CD4-positive, alpha-beta T cell (primary cell): ENCODE measurements at places on chromosomes 5 and 9. TPM values are rescaled to one million over a fixed set of nuclear protein-coding genes. Genes with fewer than 3 reads are reported as not detected.

DNA sequence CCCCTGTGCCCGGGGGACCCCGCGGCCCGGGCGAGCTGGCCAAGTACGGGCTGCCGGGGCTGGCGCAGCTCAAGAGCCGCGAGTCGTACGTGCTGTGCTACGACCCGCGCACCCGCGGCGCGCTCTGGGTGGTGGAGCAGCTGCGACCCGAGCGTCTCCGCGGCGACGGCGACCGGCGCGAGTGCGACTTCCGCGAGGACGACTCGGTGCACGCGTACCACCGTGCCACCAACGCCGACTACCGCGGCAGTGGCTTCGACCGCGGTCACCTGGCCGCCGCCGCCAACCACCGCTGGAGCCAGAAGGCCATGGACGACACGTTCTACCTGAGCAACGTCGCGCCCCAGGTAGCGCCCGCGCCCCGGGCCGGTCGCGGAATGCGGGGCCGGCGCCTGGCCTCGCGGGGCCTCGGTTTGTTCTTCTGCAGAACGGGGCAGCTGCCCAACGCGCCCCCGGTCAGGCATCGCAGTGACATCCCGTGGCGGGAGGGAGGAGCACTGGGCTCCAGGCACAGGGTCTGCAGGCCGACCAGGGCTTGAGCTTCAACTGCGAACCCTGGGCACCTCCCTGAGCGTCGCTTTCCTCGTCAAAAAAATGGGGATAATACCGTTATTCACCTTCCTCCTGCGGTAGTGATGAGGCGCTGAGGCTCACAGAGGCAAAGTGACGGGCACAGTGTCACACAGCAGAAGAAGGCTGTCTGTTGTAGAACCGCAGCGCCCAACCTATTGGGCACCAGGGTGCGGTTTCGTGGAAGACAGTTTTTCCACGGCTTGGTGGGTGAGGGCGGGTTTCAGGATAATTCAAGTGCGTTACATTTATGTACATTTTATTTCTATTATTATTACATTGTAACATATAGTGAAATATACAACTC is 777 bp downstream of the ENDOG start:
- peak; percentile 39 for DNase-seq

GRCh38 chr9:136769710-136770191 is 5.4 kb upstream of the LCN15 start:
- peak; percentile 49 for DNase-seq

DNA sequence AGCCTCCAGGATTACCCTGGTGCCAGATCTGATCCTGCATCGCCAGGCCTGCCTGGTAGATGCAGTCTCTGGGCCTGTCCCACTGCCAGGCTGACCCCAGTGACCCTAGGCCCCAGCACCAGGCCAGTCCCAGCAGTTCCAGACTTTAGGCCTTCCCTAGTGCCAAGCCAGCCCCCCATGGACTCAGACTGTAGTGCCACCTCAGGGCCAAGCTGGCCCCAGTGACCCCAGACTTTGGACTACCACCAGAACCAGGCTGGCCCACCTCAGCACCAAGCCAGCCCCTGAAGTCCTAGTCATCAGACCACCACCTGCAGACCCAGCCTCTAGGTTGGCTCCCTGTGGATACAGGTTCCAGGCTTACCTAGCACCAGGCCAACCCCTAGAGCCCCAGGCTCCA is 142.5 kb downstream of the PJA2 start:
- DNase-seq: no peak

The PLPP7 gene
- total RNA-seq: not detected

The TLX3 gene
- total RNA-seq: not detected

- no peak for DNase-seq
Measured at GRCh38 chr9:16575142-16575985, 295.1 kb downstream of the BNC2 start.

The ATP10B gene
- not detected for total RNA-seq

- DNase-seq: peak; percentile 76
Measured at GRCh38 chr9:137156567-137157375, 13.1 kb downstream of the LRRC26 start.

The APBA1 gene
- 0.47 TPM for total RNA-seq

- DNase-seq: no peak
Measured at GRCh38 chr5:126274076-126274762, 149.0 kb upstream of the GRAMD2B start.

The CACFD1 gene
- 3.8 TPM for total RNA-seq

The MOCS2 gene
- 19.5 TPM for total RNA-seq

DNA sequence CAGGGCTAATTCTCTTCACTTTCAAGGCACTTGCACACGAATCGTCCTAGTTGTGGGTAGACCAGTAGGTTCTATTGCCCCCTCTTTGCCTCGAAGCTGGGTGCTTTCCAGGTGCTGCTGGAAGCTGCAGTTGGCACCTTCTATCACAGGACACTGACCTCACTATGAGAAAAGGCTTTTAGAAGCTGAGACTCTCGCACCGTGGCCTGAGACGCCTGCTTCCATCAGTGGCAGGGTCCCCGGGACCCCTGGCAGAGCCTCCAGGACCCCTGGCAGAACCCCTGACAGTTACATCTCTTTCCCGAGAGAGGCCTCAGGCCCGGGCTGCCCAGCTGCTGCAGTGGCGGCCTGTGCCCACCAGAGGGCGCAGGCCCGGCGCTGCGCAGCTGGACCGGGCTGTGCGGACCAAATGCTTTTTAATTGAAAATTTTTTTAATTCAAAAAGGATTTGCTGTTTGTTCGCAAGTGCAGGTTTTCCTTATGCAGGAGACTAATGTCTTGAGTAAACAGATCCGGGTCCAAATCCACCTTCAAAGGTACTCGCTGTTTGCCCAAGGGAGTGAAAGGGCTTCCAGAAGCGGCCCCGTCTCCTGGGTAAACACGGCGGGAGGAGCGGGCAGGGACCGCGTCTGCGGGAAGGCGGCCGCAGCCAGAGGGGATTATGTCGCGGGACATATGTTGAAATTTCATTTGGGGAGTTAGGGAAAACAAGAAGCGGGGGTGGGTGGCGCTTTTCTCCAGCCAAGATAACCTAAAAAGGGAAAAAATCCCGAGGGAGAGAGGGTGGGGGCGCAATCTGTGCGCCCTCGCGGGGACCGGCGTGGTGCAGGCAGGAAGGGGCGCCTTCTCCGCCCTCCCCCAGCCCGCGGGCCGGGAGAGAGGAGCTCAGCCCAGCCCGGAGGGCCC is 114.5 kb upstream of the LMX1B start:
- peak; percentile 76 for DNase-seq

DNA sequence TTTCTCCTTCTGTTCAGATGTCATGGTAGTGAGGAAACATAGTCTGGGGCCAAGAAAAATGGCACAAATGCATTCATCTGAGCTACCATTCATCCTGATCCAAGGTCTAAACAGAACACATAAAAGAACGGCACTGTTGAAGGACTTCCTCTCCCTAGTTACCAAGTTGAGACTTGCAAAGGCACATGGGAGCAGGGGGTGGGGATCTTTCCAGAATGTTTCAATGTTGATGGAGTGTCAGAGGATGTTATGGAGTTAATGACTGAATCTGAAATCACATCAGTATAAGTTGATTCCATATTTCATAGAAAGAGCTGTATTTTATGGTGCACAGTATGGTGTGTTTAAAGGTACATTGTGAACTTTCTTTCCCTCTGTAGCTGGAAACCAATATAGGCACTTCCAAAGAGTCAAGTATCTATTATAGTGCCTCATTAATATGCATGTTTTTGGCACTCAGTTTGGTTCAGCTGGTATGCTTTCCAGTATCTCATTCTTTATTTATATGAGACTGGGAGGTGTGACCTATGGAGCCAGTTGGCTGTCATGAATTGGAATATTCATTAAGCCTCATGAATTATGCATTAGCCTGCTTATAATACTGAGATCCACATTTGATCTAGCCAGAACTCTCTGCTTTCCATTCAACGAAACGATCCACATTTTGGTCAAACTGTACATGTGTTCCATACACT is 603.0 kb downstream of the NR2F1-AS1 start:
- DNase-seq: no peak

DNA sequence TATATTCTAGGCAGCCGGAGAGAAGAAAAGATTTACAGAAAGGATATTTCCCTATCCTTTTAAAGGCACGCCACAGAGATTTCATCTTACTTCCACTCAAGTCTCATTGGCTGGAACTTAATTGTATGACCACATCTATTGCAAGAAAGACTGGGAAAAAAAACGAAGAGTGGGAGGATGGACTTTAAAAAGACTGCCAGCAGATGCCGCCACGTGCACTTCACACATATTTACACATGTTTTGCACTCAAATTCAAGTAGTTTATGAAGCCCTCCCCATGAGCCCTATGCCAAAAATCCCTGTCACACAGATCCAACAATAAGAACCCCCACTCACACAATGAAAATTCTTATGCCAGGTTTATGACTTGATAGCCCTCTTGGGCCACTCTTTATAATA is 138.5 kb upstream of the TYRP1 start:
- no peak for DNase-seq

The KIF3A gene
- total RNA-seq: 12.4 TPM

The PSD2 gene
- 0.08 TPM for total RNA-seq
